Kidney epithelial cell (primary cell): ENCODE measurements at places on chromosomes 11 and 22. TPM values are rescaled to one million over a fixed set of nuclear protein-coding genes. Genes with fewer than 3 reads are reported as not detected.

DNA sequence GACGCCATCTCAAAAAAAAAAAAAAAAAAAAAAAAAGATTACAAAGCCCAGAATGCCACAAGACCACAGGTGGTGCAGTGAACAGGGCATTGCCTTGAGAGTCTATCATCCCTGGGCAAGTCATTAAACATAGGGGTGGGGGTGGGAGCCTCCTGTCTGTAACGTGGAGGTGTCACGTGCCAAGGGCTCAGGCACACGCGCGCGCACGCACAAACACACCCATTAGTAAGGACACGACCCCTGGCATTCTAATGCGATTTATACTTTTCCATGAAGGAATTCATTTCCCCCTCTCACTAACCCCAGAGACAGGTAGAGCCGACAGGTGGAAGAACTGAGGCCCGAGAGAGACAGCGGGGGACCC lies 5.8 kb upstream of the GCAT start:
- DNase-seq: no peak

DNA sequence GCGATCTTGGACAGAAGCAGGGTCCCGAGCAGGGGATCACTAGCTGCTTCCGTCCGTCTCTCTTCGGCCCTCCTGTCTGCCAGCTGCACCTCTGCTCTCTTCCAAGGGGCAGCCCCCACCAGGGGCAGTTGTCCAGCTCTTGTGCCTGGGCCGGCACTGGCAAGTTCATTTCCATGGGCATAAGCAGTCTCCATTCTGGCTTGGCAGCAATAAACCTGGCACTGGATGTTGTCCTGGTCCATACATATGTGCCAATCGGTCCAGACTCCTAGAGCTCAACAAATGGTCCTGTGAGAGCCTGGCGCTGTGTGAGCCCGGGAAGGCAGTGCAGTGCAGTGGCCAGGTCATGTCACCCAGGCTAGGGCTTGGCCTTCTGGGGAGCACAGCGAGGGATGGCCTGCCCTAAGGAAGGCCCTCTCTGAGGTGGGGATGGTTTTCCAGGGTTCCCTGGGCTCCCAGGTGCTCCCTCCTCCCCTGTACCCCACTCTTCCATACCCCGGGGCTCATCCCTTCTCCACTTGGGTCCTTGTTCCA lies 60.4 kb downstream of the RPS6KA4 start:
- DNase-seq: no peak

DNA sequence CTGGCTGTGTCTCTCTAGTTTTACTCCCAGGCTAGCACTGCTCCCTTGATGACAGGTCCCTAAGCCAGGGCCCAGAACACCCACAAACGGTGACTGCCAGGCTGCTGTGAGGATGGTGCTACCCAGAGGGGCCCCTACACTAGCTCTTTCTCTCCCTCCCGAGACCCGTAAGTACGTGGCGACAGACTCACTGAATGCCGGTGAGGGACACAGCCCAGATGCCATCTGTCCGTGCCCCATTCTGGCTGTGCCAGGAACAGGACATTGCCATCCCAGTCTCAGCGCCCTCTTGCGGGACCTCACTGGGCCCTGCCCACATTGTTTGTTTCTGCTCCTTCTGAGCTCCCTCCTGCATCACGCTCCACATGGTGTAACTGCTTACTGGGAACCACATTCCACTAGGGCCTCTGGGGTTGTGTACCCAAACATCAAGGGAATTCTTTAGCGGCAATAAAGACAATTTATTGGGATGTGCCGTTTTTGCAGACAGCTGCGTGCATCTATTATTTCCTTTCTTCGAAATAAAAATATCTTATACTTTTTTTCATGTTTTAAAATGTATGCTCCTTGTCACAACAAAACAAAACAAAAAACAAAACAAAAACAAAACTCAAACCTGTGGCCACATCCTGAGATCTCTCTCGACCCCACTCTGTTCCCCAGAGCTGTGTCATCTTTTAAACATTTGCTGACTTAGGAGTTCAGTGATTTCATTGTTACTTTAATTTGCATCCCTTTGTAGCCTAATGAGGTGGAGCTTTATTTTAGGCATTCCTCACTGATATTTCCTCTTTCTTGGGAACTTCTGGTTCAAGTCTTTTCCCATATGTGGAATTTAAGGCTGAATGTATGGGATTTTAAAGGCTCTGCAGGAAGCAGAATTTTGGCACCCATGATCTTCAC lies 4.4 kb upstream of the TPCN2 start:
- peak; percentile 35 for DNase-seq

GRCh38 chr11:74546752-74547151 lies 45.6 kb upstream of the POLD3 start:
- peak; percentile 12 for DNase-seq

DNA sequence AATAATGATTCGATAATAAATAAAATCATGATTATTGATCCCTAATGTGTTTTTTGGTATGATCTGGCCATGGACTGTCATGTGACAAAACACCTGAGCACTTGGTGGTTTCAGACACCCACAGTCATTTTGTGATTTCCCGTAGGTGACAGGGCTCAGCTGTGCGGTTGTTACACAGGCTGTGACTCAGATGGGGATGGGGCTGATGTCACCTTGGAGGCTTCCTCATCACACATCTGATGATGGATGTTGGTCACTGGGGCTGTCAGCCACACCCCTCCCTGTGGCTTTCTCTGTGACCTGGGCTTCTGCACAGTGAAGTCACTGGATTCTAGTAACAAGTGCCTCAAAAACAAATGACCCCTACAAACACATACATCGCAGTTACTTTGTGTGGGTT lies 995.1 kb downstream of the BRD1 start:
- no peak for DNase-seq

DNA sequence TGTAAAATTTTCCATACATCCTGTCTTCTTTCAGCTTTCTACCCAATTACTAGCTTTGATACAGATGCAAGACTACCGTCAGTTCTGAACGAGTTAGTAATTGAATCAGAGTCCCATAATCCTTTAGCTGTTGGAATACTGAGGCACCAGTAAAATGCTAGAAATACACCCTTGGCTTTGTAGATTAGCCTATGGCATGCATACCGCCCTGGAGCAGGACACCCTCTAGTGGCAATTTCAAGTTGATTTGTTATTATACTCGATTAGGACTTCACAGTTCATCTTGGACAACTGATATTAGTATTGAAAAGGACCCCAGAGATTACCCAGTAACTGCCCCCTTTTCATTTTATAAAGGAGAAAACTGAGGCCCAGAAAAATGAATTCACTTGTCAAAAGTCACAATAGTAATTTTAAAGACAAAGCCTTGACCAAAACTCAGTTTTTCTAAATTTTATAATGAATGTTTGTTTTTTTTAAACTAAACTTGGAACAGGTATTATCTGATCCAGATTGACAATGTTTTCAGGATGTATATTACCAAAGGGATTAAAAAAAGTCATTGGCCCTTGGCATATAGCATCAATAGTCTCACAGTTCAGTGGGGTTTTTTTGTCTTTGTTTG lies 72.6 kb downstream of the HIPK3 start:
- peak; percentile 16 for DNase-seq

The NRIP3 gene
- 20.5 and 24.0 TPM in 2 replicates for total RNA-seq
